ENCODE measurements at places on chromosomes 2 and 18. TPM values are rescaled to one million over a fixed set of nuclear protein-coding genes. Genes with fewer than 3 reads are reported as not detected.

GRCh38 chr2:239073270-239073669, 225.4 kb downstream of the TWIST2 start:
- DNase-seq, result no peak

Gene OTOS
- total RNA-seq, result not detected

DNA sequence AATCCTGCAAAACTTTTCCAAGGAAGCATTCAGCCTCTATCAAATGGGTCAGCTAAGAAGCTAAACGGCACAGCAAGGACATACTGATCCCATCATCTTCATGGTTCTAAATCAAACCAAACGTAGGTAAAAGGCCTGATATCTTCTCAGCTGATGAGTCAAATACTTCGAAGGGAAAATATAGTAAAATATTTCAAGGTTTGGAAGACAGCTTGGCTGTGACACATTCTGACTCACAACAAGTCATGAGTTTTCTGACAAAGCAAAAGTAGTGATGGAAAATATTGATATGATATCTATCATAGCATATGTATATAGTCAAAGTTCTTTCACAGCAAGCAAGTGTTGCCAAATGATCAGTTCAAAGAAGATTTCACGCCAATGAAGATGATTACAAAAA, 31.5 kb downstream of the DOCK10 start:
- no peak for DNase-seq

GRCh38 chr2:7011356-7012083, 94.3 kb downstream of the RNF144A start:
- no peak for DNase-seq

GRCh38 chr2:121626777-121627524, 22.3 kb downstream of the CLASP1 start:
- DNase-seq, result no peak

- DNase-seq, result no peak
Measured at GRCh38 chr2:124315221-124315880, 290.3 kb downstream of the CNTNAP5 start.

Gene C1QL2
- not detected for total RNA-seq

Gene ST8SIA5
- 0.36 TPM for total RNA-seq

GRCh38 chr2:160515120-160515519, 21.5 kb upstream of the RBMS1 start:
- DNase-seq, result no peak

Gene CASP10
- not detected for total RNA-seq

DNA sequence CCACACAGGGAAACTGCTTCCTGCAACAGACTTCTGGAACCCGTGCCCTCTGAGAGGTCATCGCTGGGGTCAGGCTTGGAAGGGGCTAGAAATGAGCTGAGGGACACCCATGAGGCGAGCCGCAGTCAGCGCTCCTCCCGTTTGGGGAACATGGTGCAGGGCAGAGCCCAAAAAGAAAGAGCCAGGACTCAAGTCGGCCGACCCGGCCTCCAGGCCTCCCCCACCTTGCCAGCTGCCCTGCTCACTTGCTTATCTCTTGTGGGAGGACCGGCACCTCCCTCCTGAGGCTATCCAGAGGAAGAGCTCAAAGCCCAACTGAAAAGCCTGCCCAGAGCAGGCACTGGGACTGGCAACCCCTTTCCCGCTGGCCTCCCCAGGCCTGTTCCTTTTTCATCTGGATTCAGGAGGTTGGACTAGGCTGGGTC, 43.6 kb downstream of the SCTR start:
- DNase-seq, result no peak

- DNase-seq, result no peak
Measured at GRCh38 chr18:5146093-5146492, 51.0 kb downstream of the AKAIN1 start.
